ENCODE measurements at places on chromosomes 12 and 14.

GRCh38 chr14:97976861-97977260, 1179.7 kb downstream of the VRK1 start:
- no peak for DNase-seq

- peak; percentile 94 for DNase-seq
These were observed 32.7 kb downstream of the DYRK2 start for GRCh38 chr12:67681105-67681778.

DNA sequence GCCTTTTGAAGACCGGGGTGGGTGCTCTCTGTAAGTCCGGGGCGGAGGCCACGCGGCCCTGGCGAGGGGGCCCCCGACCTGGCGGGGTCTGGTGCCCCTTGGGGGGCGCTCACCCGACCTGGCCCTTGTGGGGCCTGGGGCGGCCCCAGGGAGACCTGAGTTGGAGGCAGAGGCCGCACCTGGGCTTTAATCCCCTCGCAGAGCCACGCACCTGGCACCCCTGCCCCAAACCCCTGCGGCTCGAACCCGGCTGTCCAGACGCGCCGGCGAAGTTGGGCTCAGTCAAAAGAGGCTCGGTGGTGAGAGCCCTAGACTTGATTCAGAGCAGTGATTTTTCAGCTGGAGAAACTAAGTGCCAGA, 267 bp downstream of the CFAP251 start:
- no peak for DNase-seq

DNA sequence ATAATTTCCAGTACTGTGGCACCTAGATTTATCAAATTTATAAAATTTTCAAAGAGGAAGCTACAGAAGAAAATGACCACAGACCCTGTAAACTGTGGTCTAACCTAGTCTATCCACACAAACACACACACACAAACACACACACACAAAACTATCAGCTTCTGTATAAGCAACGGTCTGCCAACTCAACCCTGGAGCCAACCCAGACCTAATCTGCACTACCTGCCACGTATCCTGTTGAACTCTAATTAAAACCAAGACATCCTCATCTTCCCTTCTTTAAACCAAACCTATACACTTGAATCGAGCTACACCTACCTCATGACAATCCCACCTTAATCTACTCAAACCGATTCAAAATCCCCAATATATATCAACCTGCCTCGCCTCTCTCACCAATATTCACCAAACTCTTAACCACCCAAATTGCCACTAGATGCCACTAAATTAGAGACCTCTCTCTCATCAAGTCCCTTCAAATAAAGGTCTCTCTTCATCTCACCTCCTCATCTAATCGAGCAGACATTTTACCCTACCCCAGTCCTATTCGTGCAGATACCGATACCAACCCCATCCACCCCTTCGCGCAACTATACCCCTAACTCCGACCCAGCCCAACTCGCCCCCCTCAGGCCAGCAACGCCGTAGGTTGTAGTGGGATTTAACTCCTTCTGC, 808 bp downstream of the ACIN1 start:
- no peak for DNase-seq

DNA sequence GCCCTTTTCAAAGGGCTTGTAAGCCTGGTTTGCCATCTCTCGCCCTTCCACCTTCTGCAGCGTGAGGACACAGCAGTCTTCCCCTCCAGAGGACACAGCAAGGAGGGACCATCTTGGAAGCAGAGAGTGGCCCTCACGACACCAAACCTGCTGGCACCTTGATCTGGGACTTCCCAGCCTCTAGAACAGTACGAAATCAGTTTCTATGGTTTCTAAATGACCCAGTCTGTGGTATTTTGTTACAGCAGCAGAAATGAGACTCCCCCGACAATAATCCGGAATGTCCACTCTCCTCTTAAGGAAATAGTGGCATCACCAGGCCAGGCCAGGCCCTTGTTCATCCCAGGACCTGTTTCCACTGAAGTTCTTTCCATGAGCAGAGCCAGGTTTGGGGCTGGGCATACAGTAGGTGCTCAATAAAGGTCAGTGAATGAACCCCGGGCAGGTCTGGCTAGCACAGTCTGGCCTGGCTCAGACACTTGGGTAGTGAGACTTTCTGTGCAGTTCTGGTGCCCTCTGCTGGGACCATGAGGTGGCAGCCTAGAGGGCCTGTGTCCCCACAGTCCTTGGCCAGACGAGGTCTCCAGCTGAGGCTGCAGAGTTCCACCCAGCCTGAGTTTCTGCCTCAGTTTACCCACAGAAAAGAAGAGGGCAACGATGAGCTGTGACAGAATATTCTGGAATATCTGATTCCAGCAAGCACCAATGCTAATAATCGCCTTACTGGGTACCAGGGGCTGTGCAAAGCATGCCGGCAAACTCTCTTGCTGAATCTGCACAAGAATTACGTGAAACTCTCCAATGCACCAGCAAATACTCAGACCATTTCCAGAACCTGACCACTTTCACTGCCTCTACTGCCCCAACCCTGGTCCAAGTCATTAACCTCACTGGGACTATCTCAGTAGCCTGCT, 14.0 kb downstream of the ABCB9 start:
- DNase-seq = no peak

DNA sequence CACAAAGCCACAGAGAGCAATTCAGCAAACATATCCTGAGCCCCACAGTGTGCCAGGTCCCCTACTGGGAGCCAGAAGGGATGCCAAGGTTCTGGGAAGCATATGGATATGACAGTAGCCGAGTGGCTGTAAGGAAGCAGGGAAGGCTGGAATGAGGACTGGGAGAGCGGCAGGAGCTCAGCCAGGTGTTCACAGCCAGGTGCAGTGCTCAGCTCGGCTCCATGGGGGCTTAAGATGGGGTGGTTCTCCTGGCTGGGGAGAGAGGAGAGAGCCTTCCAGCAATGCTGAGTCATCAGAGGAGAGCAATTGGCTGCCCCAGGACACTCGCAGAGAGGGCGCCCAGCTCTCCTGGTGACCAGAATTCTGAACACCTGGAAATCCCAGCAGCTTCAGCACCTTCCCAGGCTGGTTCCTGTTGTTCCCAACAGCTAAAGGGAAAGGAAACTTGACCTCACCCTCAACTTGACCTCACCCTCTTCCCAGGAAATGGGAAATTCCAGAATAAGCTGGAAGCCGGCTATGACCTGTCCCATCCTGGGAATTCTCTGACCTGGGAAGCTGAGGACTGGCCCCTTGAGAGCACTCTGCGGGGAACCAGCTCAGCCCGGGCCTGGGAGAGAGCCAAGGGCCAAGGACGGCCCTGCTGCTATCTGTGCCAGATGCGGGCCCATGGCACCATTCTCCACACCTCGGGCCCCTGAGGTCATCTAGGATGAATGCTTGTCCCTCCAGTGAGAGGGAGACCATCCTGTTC, 34.6 kb downstream of the SLC6A12 start:
- no peak for DNase-seq

- no peak for DNase-seq
These were observed 190.4 kb downstream of the PPM1H start for GRCh38 chr12:62744551-62744950.

DNA sequence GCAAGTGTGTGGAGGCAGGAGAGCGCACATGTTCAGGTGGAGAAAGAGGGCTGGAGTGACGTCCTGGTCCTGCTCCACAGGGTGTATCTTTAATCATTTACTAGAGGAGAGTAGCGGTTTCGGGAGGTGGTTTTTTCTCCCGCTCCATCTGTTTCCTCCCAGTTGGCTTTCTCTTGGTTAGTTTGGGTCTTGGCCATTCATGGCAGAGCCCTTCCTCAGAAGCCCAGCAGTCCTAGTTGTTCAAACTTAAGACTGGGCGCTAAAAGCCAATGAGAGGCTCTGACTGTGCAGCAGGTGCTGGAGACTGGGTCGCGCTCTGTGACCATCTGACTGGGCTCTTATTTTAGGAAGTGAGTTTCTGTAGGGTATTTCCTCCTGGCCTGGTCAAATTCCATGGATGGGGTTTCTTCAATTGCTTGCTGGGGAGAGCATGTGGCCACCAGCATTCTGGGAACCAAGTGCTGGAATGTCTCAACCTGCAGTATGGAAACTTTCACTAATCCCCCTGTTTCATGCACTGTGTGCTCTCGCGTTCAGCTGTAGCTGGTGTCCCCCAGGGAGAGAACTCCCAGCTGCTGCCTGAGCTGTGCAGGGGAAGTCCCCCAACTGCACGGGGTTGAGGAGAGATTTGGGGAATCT, 27.4 kb upstream of the TSPAN9 start:
- DNase-seq = no peak

GRCh38 chr12:24960222-24960855, 11.4 kb upstream of the BCAT1 start:
- no peak for DNase-seq

- no peak for DNase-seq
These were observed 154.3 kb upstream of the CCND2 start for GRCh38 chr12:4119157-4119761.

DNA sequence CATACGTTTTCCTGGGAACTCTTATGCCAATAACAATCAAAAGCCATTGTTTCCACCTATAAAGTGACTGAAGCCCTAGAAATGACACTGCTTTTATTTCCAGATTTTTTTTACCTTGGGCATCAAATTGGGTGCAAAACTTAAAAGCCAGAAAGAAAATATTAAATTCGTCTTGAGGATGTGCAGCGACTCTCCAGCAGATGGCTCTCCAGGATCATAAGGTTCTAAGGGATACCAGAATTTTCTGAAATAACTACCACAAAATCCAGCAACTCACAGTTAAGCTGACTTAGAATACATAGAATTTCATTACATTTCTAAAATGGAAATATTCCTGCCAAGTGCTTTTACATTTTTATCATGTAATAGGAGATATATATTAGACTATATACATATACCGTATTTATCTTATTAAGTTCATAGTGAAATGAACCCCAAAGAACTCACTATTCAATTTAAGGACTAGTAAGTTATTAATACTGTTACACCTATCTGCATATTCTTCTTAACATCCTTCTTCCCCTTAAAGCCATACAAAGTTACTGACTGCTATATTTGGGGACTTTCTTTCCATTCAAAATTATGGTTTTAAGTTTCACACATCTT, 44.0 kb downstream of the ARMH4 start:
- peak; percentile 7 for DNase-seq

DNA sequence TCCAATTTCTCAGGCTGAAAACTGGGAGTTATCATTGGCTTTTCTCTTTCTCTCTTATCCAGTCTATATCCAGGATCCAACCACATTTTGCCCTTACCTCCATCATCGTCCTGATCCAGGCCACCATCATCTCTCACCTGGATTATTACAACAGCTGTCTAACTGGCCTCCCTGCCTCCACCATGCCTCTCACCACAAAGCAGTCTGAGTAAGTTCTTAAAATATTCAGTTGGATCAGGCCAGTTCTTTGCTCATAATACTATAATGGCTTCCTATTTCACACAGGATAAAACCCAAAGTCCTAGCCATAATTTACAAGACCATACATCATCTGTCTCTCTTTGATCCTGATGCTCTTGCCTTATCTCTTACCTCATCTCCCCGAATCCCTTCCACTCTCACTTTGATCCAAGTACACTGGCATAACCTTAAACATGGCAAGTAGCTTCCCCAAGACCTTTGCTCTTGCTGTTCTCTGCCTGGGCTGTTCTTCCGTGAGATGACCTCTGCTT, 133.4 kb upstream of the RAP1B start:
- no peak for DNase-seq

- DNase-seq = no peak
These were observed 423.6 kb downstream of the BTG1 start for GRCh38 chr12:91722072-91722471.

GRCh38 chr12:3836641-3837040, 36.6 kb downstream of the PARP11 start:
- no peak for DNase-seq

DNA sequence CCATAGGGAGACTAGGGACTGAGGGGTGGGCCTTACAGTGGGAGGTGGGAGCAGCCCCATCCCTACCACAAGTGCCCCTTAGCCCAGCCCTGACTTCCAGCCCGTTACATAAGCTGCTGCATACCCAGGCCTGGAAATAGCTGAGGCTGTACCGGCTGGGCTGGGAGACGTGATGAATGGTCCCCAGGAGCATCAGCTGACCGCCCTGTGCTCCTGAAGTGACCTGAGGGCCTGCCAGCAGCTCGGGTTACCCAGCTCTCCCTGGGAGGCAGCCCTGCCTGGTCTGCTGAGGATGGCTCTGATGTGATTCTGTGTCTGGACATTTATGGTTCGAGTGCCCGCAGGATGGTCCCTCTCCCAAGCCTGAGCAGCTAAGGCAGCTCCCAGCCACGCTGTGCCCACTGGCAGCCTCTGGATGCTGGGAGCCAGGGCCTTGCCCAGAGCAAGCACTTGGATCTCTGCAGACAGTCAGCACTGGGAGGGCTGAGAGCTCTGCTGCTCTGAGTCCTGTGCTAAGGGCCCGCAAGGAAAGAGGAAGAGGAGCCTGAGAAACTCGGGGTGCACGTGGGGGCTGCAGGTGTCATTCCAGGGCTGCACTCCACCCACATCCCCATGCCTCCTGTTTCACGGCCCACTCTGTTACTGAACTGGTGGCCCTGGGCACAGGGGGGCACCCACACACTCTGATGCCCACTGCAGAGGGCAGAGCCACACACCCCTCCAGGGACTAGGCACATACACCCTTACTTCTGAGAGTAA, 20.5 kb downstream of the TAMALIN start:
- no peak for DNase-seq

DNA sequence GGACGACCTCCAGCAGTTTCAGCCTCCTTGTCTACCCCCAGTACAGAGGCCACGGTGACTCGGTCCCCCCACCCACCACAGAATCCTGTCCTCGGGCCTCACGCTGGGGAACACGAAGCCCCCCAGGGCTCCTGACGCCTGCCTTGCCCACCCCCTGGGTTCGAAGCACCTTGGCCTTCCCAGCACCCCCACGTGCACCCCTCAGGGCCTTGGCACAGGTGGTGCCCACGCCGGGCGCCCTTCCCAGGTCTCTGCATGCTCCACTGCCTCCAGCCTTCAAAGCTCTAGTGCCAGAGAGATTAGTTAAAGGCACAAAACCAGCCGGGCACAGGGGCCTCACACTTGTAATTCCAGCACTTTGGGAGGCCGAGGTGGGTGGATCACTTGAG, 61.8 kb downstream of the NOC4L start:
- no peak for DNase-seq

DNA sequence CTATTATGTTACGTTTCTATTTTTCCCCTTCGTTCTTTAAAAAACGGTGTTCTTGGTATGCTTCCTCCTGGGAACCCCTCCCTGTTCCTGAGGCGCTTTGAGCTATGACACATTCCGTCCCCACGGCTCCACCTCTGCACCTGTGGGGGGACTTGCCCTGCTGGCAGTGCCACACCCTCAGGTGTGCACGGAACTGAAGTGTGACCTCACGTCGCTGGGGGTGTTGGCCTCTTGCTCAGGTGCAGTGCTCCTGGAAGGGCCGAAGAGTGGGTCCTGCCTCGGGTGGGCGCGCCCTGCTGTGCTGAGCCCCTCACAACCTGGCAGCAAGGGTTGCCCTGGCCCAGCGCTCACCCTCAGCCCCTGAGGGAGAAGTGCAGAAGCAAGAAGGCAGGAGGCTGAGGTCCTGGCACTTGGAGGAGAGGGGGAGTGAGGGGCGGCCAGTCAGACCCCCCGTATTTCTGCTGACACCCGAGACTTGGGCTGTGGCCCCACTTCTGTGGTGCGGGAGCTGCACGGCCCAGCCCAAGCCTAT, 4.9 kb downstream of the AMN start:
- no peak for DNase-seq

All from BJ (cell line).